ENCODE measurements at places on chromosomes 1 and 21.
A peak's percentile ranks its signal among the peaks of the same experiment; 100 is the strongest.

- DNase-seq = no peak
Measured at GRCh38 chr1:228799924-228800323, 64.6 kb downstream of the RHOU start.

DNA sequence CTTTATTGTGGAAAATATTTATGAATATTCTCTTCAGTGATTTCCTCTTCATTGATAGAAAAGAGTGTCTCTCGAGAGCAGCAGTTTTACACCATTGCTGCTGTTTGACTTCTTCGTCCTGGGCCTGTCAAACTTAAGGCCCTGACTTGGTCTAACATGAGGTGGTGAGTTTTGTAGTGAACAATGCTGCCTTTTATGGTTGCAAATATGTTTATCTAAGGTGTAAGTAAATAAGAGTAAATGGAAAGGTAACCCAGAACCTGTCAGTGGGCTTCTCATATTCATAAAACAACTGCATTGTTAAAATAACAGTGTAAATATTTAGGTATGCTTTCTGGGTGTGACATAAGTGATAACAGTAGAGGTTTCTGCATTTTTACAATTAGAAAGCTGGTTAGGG lies 62.8 kb upstream of the SCCPDH start:
- no peak for DNase-seq

- no peak for DNase-seq
Measured at GRCh38 chr1:183467687-183468086, 4.6 kb upstream of the SMG7 start.

DNA sequence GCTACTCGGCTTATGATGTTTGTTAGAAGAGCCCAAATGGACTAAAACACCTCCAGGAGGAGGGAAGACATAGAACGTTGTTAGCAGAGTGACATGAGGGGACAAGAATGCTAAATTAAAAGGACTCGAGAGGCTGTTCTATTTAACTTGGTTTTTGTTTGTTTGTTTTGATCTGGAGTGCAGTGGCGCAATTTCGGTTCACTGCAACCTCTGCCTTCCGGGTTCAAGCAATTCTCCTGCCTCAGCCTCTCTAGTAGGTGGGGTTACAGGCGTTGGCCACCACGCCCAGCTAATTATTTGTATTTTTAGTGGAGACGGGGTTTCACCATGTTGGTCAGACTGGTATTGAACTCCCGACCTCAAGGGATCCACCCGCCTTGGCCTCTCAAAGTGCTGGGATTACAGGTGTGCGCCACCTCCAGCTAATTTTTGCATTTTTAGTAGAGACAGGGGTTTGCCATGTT lies 5.1 kb upstream of the HNRNPU start:
- DNase-seq = no peak

- no peak for DNase-seq
Measured at GRCh38 chr1:175320804-175321203, 128.2 kb upstream of the KIAA0040 start.

- no peak for DNase-seq
Measured at GRCh38 chr1:68429233-68429808, 20.4 kb downstream of the RPE65 start.

DNA sequence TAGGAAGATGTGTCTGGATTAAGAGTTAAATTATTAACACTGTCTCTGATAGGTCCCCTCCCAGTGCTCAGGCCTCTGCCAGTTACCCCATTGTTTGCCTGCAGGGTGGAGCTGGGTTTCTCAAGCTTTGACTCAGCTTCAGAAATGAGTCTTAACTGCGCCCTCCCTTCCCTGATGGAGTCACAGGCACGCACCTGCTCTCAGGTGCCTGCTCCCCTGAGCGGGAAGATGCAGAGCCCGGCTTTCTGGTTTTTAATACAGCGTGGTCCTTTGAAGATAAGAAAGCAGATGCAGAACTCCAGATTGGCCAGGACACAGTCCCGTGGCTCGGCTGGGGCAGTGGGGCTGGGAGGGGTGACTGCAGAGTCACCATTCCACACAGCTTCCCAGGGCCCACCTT lies 3.2 kb upstream of the SPRR4 start:
- no peak for DNase-seq

DNA sequence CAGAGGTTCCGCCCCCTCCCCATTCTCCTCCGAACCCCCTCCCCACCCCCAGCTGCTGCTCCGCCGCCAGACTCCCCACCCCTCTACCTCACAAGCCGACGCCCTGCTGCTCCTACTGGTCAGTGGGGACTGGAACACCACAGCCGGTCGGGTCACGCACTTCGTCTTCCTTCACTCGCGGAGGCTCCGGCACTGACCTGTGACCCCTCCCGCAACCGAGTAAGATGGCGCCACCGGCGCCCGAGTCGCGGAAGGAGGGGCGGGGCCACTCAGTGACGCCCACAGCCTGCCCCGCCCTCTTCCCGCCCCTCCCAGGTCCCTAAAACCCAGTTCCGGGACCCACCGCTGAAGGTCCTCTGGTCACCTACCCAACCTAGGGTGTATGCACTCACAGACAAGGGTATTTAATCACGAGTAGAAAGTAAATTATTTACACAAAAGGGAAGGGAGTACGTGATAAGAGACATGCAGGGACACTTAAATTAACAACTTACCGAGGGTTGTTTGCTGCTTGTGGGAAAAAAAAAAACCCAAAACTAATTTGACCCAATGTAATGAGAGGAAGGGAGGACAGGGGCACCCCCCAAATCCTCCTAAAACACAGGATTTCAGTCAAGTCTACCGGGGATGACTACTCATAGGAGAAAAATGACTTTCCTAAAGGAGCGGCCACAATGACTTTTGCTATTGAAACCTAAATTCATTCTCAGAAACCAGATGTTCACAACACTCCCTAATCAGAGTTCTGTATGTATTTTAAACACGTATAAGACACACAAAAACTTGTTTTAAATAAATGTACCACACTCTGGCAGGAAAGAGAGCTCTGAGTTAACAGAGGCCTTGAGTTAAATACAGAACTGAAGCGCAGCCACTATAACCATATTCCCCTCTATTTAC lies at the start of gene RIT1:
Gene RIT1, minus strand, starts transcription at position 194 of the 900 bp plus-strand sequence. CDS start 588 bp downstream, outside the sequence.
- DNase-seq = peak; percentile 79

GRCh38 chr1:154988058-154988954 lies 5.1 kb upstream of the LENEP start:
- no peak for DNase-seq

GRCh38 chr1:99644279-99645004 lies 1.5 kb upstream of the PALMD start:
- no peak for DNase-seq

GRCh38 chr21:45498646-45499000 lies 43.6 kb downstream of the SLC19A1 start:
- DNase-seq = no peak

GRCh38 chr1:219542828-219543518 lies 69.9 kb downstream of the ZC3H11B start:
- DNase-seq = no peak

GRCh38 chr1:11056504-11056903 lies 3.3 kb downstream of the SRM start:
- DNase-seq = no peak

DNA sequence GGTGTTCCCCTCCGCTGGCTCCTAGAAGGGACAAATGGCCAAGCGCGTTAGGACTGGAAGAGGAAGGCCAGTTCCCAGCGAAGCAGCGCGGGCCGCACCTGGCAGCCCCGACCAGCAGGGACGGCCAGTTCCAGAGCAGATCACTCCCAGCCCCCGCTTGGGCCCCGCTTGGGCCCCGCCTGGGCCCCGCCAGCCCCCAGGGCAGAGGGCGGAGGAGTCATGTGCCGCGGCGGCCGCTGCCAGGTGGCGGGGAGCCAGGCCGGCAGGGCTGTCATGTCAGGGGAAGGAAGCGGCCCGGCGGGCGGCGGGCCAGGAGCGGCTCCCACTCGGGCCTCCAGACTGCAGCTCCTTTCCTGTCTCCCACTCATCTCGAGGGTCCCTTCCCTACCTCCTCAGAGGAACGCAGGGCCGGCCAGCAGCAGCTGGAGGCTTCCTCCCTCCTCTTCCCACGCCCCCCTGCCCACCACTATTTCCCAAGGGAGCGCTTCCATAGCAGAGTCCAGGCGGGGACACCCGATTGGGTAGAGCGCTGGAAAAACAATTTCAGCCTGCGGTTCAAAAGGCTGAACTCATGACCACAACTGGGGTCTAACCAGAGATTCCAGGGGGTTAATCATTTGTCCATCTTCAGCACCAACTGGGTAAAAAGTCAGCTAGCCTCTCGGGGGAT lies 16.5 kb downstream of the ZNF697 start:
- DNase-seq = no peak

- DNase-seq = no peak
Measured at GRCh38 chr21:37184784-37185593, 82.1 kb downstream of the VPS26C start.

DNA sequence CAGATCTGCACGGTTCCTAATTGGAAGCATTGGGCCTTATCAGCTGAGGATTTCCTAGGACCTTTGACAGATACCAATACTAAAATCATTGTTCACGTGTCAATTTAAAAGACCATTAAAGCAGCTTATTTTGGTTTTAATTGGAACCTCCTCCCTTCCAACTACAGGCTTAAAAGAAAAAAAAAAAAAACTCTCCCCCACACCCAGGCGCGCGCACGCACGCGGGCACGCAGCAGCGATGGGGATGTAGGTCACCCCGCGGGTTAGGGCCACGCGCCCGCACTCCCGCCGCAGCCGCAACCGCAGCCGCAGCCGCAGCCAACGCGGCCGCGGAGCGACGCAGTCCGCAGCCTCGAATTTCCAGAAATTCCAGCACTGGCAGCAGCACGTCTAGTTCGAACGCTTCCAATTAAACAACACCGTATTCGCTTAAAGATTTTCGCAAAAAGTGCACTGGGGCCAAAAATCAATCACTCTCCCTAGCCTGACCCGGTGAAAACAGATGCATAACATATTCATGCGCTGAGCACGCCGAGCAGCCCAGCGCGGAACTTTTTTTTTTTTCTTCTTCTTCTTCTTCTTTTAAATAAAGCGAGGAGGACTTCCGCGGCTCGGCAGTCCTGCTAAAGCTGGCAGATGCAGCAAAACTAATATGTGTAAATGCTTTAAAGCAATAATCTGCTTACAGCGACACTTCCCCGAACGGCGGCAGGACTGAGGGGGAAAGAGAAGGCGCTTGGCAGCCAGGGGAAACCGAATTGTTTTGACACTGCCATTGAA lies 13.3 kb upstream of the BARHL2 start:
- no peak for DNase-seq

DNA sequence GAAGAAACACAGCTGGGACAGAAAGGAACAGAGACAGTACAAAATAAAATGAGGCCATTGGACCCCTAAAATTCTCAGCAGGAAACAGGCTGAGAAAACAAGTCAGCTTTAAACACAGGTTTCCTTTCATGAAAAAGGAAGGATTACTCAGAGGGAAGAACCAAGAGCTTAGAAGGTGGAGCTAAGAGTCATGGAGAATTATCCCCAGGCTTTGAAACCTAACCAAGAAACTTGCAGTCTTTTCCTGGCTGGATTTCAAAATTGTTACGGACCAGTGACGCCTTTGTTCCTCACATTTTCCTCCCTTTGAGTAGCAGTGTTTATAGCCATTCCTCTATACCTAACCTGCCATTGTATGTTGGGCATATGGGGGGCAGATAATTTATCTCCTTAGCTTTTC lies 8.8 kb downstream of the HMGB4 start:
- DNase-seq = no peak

GRCh38 chr1:99737016-99737415 lies 29.4 kb downstream of the FRRS1 start:
- DNase-seq = no peak

GRCh38 chr21:45404730-45405270 lies at the start of gene COL18A1:
COL18A1 (plus strand) TSS chr21:45405165; CDS start chr21:45405231, 66 bp downstream.
- peak; percentile 30 for DNase-seq

GRCh38 chr1:147627435-147628110 lies 42.8 kb downstream of the ACP6 start:
- peak; percentile 50 for DNase-seq

- DNase-seq = no peak
Measured at GRCh38 chr1:11729498-11730428, 6.2 kb upstream of the AGTRAP start.

DNA sequence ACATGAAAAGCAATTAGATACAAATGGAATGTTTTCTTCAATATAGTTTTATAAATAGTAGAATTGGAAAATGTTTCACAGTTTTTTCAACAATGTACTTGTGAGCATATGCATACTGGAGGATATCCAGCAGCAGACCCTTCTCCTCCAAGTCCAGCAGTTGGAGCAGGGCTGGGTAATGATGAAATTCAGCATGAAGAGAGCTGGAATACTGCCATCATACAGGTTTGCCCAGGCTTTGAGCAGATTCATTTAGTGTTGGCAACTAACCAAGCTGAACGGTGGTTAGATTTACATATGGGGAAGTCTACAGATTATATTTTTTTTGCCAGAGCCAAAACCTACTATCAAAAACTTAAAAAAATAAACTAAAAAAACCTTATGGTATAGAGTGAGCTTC lies 38.3 kb downstream of the WDR3 start:
- no peak for DNase-seq

- no peak for DNase-seq
Measured at GRCh38 chr1:47887475-47888293, 109.5 kb downstream of the TRABD2B start.

DNA sequence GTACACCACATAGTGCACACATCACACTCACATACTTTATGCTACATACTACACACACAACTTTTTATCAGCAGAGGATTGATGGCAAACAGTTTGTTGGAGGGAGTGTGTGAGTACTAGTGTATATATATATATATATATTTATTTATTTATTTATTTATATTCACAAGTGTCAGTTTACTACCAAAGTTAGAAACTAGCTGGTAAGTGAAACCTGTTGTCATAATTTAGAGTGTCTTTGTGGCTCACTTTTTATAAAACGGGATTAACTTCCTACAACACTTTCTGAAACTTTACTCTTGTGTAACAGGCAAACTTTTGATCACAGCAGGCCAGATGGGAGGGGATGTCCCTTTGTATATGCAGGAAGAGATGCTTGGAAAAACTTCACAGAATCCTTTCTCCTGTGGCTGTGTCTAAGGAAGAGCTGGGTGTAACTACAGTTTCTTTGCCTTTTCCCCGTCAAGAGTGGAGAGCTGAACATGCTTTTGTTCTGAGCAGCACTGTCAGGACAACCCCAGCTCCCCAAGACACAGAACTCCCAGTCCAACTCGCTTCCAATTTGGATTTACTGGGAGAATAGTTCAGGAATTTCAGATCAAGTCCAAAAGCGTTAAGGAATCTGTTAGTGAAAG lies 1.9 kb upstream of the SAMD13 start:
- DNase-seq = no peak

GRCh38 chr1:180246579-180246978 lies 16.5 kb downstream of the LHX4 start:
- DNase-seq = no peak

DNA sequence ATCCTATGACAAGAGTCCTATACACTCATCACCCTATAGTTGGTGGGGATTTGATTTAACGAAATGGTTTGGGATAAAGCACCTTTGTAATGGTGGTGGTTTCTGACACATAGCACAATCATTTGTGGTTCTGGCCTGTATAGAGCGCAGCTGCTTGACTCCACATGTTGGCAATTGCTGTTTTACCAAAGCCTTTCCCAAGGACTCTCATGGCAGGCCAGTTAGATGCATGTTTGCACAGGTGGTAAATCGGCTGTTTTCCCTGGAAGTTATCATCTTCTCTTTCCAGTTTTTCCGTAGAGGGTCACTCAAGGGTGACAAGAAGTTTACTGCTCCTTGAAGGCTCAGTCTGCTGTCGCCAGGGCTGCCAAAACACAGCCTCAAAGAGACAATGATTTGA lies 17.1 kb upstream of the XPR1 start:
- no peak for DNase-seq
